ENCODE measurements at places on chromosomes 1 and 21. TPM values are rescaled to one million over a fixed set of nuclear protein-coding genes. Genes with fewer than 3 reads are reported as not detected.
A peak's percentile ranks its signal among the peaks of the same experiment; 100 is the strongest.

Gene NTNG1
- total RNA-seq: 11.0 TPM

DNA sequence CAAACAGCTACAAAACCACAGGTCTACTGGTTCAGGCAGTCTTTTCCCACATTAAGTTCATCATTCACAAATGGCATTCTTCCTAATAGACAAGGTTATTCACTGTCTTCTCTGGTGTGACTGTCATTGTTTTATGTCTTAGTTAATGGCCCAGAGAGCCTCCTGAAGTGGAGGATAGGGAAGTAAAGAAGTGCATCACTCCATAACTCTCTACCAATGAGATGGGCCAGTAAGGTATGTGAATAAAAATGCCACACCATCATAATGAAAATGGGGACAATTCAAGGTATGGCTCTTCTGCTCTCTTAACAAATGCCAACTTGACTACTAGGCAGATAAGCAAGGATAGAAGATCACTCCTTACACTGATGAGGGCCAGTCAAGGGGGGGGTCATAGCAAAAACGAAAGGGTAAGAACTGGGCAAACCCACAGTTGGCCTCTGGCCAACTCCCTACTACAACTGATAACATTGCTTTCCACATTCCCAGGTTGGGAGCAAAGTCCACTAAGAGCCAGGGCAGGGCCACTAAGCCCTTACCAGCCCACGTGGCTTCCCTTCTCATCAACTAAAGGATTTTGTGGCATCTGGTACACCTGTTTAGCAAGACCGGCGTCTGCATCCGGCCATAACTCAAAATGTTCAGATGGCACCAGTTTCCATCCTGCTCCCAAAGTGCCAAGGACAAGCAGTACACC, 10.0 kb downstream of the PABPC4 start:
- no peak for DNase-seq

GRCh38 chr21:44982558-44983250, 42.9 kb downstream of the SLX9 start:
- DNase-seq: no peak

DNA sequence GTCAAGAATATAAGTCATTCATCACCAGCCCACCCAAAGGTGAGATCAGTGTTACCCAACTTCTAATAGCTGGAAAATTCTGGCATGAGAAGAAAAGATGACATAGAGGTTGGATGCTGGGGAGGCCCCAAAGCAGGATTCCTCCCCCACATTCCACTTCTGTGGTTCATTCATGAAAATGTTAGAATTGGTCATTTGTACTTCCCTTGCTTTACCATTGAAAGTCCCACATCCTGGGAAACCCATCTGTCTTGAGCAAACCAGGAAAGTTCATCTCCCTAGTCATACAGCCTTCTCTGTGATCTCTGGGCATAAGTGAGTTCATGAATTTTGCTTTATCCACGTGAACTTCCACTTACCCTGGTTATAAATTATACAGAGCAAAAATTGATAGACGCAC, 66.8 kb downstream of the SERINC2 start:
- no peak for DNase-seq

DNA sequence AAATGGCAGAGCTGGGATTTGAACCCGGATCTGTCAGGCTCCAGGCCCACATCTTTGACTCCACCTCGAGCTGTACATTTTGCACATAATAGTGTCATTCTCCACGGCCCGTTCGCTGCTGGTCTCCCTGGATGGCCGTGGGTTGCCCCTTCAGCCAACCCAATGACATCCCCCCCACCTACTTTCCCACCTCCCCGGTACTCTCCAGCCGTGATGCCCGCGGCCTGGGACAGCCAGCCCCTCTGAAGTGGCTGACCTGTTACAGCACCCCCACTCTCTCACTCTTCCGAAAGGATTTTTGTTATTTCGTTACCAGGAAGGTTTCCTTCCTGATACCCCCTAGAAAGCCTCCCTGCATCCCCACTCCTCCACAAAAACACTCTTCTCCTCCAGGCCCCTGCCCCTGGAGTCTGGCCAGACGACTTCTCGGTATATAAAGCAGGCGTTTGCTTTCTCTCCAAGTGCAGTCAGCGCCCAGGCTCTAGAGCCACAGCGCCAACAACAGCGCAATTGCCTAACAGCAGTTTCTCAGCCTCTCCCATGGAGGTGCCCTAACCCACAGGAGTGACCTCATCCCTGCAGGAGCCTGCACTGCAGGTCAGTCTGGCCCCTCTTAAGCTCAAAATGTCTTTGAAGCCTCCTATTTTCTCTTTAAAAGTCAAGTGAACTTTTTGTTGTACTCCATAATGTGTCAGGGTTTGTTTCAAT, 14.5 kb upstream of the GJB5 start:
- peak; percentile 62 for DNase-seq

Data from upper lobe of left lung (tissue), 6 donors.